ENCODE measurements at places on chromosomes 16 and 17.
A peak's percentile ranks its signal among the peaks of the same experiment; 100 is the strongest.

GRCh38 chr16:51766739-51767138 lies 615.7 kb upstream of the SALL1 start:
- no peak for DNase-seq

- no peak for DNase-seq
These were observed 77.8 kb downstream of the RTN4RL1 start for GRCh38 chr17:1947229-1947742.

- peak; percentile 33 for DNase-seq
These were observed 92.0 kb upstream of the CDH5 start for GRCh38 chr16:66274335-66275110.

- DNase-seq: no peak
These were observed 3.3 kb downstream of the COTL1 start for GRCh38 chr16:84614623-84614967.

- no peak for DNase-seq
These were observed 10.4 kb upstream of the WFDC1 start for GRCh38 chr16:84284154-84284722.

GRCh38 chr16:87209808-87210512 lies 107.2 kb downstream of the C16orf95 start:
- no peak for DNase-seq

DNA sequence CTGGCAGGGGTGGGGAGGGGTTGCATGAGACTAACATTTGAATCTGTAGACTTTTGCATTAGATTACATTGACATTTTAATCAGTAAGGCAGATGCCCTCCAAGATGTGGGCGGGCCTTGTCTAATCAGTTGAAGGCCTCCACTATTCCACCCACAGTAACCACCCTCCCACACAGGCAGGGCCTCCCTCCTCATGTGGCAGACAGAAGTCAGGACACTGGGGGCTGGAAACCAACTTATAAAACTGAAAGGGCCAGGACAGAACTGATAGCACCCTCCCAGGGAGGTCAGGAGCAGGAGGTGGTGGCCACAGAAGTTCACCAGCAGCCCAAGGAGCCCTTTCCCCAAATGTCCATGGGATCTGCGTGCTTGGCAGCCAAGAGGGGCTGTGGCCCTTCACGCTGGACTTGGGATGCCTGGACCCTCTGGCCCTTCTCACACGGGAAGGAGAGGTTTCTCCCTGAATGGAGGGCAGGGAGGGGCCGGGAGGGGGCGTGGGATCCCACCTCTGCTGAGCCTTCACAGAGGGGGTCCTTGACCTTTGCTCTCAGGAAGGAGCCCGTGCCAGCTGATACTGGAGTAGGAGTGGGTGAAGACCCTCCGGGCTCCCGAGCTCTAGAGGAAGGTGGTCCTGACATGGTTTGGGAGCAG lies 4.6 kb downstream of the PYCR1 start:
- no peak for DNase-seq

DNA sequence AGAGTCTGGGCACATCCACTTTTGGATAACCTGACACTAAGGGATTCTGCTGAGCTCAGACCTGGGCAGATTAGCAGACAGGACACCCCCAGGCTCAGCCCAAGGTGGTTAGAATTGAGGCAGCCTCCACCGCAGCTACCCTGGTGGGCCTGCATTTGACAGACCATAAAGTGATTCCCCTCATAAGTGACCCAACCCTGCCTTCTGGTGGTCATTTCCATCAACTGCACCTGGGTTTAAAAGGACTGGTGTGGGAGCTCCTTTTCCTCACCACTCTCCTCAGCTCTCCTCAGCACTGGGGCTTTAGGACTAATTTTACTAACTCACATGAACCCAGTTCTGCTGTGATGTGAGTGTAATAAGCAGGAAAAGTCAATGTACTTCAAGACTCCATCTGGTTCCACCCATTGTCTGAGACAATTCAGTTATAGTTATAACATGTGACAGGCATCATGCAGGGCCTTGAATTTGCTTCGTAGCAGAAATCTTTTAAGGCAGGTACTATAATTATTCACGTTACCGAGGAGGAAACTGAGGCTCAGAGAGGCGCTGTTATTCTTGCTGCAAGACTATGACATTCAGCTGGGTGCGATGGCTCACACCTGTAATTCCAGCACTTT lies 42.5 kb downstream of the MYH3 start:
- peak; percentile 52 for DNase-seq

GRCh38 chr17:81652906-81653771 lies 3.2 kb downstream of the PDE6G start:
- no peak for DNase-seq
